ENCODE measurements at places on chromosomes 6 and 20.

- no peak for DNase-seq
These were observed 753.3 kb upstream of the MARCKS start for GRCh38 chr6:113103634-113104361.

- DNase-seq, result no peak
These were observed 118.7 kb downstream of the HFE start for GRCh38 chr6:26205625-26206574.

GRCh38 chr6:35590622-35591066 is 77.9 kb upstream of the TULP1 start:
- DNase-seq, result no peak

DNA sequence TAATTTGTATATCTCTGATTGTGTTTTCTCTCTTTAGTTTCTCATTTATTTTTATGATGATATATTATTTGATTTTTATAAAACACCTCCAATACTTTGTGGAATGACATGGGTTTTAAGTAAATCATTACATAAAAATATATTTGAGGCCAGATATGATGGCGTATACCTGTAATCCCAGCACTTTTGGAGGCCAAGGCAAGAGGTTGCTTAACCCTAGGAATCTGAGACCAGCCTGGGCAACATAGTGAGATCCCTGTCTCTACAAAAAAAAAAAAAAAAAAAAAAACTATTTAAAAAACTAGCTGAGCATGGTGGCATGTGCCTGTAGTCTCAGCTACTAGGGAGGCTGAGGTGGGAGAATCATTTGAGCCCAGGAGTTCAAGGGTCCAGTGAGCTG is 87.3 kb downstream of the BMP6 start:
- DNase-seq, result no peak

DNA sequence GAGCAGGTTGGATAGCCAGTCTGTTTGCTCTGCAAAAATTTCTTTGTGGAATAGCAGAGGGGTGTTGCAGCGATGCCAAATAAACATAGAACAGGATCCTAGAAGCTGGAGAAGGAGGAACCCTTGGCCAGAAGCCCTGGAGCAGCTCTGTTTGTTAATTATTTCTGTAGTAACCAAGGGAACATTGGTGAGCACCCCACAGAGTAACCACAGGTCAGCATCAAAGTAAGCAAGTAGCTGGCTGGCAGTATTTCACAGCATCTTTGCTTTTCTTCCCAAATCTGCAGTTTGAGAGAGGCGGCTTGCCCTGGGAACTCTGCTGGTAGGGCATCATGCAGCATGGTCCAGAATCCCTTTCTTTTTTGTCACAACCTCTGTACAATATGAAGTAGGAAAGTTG is 12.7 kb upstream of the APMAP start:
- DNase-seq, result no peak

- no peak for DNase-seq
These were observed 39.7 kb downstream of the TGM2 start for GRCh38 chr20:38125157-38126056.

GRCh38 chr6:156395276-156395675 is 381.9 kb upstream of the ARID1B start:
- DNase-seq, result no peak

GRCh38 chr6:35054106-35054742 is 86.9 kb downstream of the TCP11 start:
- DNase-seq, result no peak

DNA sequence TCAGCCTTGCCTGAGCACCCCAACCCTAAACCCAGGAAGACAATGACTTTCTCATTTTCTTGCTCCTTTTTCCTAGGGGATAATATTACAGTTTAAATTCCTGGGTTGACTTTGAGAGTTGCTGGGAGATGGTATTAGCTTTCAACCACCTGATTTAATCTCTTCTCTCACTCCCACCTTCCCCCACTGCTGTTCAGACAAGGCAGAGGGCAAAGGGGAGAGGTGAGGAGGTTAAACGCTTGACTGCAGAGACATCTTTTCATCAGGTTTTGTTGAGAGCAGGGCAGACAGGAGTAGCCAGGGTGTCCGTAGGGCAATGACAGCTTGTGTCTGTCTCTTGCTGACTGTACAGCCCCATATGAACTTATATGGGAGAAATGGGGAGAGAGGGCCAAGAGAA is 811.2 kb downstream of the MAFB start:
- DNase-seq, result no peak

DNA sequence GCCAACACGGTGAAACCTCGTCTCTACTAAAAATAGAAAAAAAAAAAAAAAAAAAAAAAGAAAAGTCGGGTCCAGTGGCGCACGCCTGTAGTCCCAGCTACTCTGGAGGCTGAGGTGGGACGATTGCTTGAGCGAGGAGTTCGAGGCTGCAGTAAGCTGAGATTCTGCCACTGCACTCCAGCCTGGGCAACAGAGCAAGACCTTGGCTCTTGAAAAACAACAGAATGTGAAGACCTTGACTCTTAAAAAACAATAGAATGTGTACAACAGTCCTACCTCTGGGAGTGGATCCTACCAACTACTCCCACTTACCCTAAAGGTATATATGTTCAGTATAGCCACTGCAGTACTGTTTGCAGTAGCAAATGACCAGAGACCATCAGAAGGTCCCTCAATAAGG is 15.1 kb downstream of the KIF3B start:
- DNase-seq, result no peak

DNA sequence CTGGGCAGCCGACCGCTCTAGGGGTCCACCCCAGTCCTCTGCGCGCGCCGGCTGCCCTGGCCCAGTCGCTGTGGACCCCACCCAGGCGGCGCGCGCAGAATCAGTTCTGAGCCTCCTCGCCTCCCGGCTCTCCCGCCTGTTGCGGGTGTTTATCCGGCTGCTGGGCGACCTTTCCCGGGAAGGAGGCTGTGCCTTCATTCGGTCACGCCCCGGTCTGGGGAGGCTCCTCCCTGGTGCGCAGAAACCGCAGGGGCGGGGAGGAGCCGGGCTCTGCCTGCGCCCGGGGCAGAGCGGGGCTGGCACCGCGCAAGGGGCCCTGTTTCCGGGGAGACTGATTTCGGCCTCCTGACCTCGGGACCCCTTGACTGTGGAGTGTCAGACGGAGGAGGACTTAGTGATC is 80.8 kb upstream of the EYS start:
- no peak for DNase-seq

- no peak for DNase-seq
These were observed 93.2 kb upstream of the PTPN1 start for GRCh38 chr20:50417023-50417329.

DNA sequence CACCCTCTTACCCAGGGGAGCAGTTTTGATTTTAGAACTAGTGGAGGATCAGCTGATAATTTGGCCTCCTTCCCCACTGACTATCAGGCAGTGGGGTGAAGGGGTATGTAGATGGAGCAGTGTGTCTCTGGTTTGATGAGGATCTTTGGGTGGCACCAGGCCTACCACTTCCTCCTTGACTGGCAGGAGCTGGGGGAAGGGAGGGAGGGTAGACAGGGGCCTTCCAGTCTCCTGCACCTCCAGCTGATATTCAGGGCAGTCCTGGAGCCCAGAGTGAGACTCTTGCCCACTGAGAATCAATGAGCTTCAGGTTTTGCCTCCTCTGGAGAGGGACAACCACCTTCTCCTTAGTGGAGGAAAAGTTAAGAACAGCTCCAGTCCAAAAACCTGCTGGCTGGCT is 3.2 kb downstream of the DEF6 start:
- no peak for DNase-seq

DNA sequence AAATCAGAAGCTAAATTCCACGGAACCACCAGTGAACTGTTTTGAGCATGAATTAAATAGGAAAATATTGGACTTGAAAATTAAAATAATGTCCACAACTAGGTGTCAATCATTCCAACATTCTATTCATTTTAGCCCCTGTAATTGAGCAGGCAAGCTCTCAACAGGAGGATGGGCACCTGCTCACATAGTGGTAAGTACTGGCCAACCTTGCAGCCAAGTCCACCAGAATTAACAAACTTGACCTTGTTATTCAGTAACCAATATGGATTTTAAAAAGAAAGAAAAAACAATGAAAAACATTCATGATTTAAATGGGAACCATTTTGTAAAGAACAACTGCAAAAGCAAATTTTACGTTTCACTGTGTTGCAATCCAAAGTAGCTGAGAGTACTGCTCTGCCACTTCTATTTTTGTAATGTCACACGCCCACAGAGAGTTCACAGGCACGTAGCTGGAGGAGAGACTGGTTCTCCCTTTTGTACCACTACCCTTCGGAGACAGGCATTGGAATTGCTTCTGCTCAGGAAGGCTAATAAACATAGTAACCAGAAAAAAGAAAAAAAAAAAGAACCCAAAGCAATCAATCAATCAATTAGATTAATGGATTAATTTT is 75.2 kb upstream of the F13A1 start:
- no peak for DNase-seq

DNA sequence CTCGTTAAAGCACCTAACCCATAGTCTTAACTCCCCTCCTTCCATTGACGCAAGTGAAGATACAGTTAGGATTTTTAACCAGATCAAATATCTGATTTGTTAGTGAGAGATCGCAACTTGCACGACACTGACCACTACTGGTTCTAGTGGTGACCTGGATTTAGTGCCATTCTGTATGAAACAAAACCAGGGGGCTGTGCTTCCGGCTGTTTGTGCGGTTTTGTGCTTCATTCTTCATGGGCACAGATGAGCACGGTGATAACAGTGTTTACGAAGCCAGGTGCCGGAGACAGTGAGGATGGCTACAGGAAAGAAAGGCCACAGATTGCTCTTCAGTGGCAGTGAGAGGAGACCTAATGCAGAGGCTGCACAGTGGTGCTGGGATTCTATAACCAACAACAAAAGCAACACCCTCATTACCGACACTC is 75.5 kb downstream of the NOL4L start:
- peak; percentile 26 for DNase-seq
